Stimulated activated CD4-positive, alpha-beta T cell treated with anti-CD3 and anti-CD28 coated beads, Interleukin-1b, Interleukin-23, amount 100 ng/mL, for 48 hours (primary cell): ENCODE measurements at places on chromosomes 11 and 22.
A peak's percentile ranks its signal among the peaks of the same experiment; 100 is the strongest.

GRCh38 chr11:125393331-125393730 lies 102.7 kb downstream of the FEZ1 start:
- no peak for DNase-seq

DNA sequence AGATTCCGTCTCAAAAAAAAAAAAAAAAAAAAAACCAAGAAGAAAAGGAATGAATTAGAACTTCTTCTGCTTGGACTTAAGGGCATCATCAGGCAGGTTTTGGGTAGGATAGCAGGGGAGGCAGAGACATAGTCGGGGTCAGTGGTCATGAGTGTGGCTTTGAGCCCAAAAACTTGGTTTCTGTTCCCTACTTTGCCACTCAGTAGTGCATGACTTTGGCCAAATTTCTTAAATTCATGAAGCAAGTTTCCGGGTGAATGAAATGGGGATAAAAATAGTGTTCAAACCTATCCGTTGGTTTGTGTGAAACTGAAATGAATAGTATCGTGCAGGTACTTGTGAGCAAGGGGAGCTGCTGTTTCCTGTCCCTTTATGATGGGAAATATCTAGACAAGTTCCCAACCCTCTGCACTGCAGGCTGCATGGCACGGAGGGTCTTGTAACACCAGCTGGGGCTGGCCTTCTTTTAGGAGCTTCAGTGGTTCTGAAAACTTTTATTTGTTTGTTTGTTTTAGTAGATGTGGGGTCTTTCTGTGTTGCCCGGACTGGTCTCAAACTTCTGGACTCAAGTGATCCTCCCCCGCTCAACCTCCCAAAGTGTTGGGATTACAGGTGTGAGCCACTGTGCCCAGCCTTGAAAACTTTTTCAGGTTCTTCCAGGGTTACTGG lies 18.4 kb downstream of the NEAT1 start:
- DNase-seq: no peak

GRCh38 chr11:113818426-113818825 lies 38.8 kb downstream of the CLDN25 start:
- no peak for DNase-seq

- no peak for DNase-seq
These were observed 15.7 kb downstream of the SLN start for GRCh38 chr11:107696140-107696539.

- peak; percentile 76 for DNase-seq
These were observed 21.0 kb upstream of the ADSL start for GRCh38 chr22:40325315-40325714.

DNA sequence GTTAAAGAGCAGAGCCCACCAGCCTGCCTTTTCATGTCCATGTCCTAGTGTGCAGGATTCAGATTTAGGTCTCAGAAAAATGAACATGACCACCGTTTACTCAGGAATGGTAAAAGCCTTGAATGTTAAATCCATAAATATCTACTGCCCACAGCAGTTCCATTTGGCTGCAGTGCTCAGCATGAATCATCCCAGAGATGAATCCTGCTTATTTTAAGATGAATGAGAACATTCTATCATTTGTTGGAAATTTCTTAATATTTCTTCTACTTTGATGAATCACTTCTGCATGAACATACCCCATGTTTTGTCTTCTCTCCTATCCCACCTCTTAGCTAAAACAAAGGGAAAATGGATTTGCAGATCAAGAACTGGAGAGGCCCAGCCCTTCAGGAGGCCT lies 47.5 kb upstream of the AQP11 start:
- DNase-seq: no peak

DNA sequence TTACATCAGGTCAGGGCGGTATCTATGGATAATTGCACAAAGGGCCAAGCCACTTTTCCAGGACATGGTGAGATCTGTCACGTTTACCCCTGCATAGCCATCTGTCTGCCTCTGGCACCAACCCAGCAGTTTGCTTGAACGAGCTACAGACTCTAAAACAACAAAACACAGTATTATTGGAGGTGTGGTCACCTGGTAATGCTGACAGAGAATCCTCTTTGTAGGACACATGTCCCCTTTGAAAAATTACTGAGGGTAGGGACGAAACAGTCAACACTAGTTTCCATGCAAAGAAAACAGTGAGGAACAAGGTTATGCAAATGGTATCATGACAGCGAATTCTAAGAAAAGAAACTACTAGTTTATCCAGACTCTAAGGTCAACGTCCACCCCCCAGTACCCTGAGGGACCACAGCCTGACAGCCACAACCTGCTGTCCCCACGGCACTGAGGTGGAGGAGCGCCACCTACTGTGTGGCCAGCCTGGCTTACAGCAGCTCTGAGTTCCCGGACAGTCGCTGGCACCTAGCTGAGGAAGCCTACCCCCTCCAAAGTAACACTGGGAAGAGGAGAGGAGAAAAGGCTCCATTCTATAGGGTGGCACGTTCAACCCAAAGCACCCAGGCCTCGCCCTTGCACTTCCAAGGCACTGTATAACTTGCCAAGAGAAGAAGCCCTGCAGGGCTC lies 117.4 kb upstream of the BID start:
- DNase-seq: no peak

DNA sequence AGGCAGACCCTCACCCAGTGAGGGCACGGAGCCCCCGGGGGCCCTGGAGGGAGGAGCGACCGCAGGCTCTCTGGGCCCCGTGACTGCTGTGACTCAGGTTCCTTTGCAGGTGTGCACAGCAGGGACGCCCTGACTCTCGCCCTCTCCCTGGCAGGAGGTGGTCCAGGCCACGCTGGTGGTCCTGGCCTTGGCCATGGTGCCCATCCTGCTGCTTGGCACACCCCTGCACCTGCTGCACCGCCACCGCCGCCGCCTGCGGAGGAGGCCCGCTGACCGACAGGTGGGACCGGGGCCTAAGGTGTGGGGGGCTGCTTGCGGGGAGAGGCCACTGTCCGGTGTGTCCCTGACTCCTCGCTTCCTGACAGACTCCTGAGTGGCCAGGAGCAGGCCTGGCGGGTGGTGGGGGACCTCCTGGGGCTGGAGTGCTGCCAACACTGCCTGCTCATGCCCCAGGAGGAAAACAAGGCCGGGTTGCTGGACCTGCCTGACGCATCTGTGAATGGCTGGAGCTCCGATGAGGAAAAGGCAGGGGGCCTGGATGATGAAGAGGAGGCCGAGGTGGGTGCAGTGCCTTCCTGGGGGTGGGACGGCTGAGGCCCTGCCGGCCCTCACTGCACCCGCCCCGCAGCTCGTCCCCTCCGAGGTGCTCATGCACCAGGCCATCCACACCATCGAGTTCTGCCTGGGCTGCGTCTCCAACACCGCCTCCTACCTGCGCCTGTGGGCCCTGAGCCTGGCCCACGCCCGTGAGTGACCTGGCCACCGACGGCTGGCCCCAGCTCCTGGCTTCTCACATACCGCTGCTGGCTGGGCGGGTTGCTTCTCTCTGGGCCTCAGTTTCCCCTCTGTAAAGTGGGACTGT lies 10.9 kb downstream of the TCIRG1 start:
- DNase-seq: no peak

DNA sequence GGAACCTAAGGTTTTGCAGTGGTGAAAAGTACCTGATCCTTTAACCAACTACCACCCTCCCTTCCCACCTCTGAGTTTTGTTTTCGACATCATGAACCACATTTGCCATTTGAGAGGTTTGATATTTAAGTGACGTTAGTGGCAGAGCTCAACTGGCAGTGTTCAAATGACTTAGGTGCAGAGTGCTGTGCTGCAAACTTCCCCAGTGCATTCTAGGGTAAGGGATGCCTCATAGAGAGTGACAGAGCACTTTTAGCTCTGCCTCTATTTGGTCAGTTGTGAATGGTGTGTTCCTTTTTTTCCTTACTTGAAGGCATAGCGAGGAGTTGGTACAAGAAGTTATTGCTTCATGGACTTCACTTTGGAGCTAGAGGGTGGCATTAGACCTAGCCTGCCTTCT lies 9.4 kb downstream of the BMAL1 start:
- peak; percentile 69 for DNase-seq

GRCh38 chr11:101401245-101401644 lies 182.6 kb downstream of the TRPC6 start:
- DNase-seq: no peak

DNA sequence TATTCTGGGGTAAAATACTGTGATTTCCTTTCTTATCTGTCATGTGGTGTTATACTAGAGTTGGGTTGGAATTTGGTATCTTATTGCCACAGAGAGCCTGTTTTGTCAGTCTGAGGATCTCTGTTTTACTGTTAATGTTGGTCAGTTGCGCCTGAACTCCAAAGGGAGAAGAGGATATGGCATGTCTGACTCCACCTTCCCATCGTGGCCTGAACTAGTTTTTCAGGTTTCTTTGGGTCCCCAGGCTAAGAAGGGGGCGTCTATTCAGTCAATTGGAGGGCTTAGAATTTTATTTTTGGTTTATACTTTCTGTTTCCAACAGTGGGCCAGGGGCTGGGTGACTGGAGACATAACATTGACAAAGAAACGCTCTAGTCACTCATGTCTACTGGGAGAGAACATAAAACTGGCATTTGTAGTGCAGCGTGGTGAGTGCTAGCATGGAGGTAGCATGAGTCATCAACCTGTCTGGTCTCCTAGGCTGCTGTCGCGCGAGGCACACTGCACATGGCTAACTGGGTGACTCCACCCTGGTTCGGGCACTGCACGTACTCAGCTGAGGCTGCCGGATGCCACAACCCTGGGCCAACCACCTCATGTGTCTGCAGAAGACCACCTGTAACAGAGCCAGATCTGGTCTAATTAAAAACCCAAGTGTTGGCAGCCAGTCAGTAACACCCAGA lies 120.1 kb upstream of the OR9Q1 start:
- peak; percentile 39 for DNase-seq

DNA sequence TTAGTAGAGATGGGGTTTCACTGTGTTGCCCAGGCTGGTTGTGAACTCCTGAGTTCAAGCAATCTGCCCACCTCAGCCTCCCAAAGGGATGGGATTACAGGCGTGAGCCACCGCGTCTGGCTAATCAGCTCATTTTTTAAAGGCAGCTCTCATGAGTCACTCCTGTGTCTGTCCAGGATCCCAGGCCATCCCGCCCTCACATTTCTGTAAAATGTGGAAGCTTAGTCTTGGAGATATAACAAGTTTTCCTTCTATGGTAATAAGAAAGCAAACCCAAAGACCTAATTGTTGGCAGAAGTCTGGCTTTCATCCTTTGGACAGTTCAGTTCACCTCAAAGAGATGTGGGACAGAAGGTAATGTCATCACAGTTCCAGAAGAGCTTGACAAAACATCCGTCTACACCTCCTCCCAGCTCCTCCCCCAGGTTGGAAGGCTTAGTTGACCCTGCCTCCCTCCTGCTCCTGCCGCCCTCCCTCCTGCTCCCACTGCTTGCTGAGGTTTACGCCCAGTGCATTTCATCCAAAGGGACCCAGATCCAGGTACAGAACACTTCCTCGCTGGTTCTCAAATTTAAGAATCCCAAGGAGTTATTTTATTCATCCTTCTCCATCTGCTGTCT lies 6.4 kb downstream of the DRD2 start:
- DNase-seq: no peak

DNA sequence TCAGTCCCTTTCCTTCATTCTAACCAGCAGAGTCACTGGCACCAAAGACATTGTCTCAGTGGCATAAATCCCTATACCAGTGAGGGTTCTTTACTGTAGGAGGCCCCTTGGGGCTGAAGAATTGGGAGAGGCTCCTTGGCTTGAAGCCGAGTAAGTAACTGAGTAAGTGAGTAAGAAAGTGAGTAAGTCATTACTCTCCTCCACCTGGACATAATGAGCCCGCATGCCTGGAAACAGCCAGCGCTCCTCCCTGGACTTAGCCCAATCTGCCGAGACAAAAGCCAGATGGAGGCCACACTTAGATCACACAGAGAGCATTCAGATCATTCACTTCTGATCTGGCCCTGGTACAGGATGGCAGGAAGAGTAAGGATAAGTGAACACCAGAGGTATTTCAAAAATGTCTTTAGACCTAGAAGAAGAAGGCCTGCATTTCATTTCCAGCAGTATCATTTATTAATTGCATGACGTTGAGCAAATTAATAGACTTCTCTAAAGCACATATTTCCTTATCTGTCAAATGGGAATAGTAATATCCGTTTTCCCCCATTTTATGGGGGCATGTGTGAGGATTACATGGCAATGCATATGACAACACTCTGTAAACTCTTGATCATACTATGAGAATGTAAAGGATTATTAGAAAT lies 8.2 kb upstream of the MICAL3 start:
- DNase-seq: no peak

DNA sequence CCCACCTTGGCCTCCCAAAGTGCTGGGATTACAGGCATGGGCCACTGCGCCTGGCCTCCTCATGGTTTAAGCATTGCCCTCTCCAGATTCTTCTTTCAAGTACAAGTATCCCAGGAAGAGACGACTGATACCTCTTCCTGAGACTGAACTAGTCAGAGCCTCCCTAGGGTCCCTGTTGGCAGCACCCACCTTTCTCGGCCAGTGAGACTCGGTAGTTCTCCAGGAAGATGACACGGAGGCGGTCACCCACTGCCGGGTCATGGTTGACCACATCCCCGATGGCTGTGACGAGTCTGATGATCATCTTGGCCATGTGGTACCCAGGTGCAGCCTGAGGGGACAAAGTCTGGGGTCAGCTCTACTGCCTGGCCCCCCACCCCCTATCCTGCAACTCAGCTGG lies 7.2 kb upstream of the RASGRP2 start:
- no peak for DNase-seq

GRCh38 chr11:43879789-43880639 lies 617 bp upstream of the ALKBH3 start:
- DNase-seq: no peak

GRCh38 chr11:66548041-66548440 lies 1.3 kb downstream of the ACTN3 start:
- DNase-seq: no peak

- no peak for DNase-seq
These were observed 258 bp downstream of the CFAP68 start for GRCh38 chr11:111879637-111879960.

DNA sequence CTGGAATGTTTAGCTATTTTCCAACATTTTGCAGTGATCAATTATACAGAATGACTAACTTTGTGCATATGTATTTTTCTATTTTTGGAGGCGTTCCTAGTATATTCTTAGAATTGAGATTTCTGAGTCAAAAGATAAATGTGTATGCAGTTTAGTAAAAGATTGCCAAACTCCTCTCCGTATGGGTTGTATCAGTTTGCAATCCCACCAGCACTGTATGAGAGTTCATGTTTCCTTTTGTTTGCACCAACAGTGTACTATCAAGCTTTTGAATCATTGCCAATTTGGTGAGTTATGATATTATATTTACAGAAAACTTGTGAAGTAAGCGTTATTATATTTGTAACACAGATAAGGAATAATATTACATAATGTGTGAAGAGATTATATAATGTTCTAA lies 658.7 kb downstream of the JRKL start:
- no peak for DNase-seq

DNA sequence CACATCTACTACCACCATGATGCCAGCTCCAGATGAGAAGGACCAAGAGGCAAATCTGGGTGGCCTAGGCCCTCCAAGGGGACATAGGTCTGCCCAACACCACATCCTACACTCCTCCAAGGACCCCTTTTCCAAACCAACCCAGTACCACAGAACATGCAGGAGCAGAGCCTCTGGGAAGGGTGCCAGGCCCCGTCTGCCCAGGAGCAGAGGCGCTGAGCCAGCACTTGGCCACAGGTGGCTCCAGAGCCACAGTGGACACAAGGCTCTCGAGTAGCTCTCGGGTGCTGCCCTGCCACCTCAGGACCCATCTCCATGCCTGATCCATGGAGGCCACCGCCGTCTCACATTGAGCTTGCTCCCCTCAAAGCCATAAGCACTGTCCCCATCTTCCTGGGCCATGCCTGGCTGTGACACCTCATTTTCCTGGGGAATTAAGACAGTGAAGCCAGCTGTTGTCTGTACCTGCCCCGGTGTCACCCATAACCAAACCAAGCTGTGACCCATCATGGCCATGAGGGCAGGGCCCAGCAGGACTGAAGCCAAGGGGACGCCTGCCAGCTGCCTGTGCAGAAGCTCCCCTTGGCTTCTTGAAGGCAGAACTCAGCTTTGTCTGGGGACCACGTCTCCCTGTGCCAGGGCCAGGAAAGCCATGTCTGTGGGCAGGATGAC lies 7.4 kb downstream of the MOB2 start:
- DNase-seq: no peak
